Effector memory CD8-positive, alpha-beta T cell (primary cell): ENCODE measurements at places on chromosomes 7 and 10.

GRCh38 chr10:23777153-23777552 lies 338.3 kb downstream of the OTUD1 start:
- DNase-seq, result no peak

DNA sequence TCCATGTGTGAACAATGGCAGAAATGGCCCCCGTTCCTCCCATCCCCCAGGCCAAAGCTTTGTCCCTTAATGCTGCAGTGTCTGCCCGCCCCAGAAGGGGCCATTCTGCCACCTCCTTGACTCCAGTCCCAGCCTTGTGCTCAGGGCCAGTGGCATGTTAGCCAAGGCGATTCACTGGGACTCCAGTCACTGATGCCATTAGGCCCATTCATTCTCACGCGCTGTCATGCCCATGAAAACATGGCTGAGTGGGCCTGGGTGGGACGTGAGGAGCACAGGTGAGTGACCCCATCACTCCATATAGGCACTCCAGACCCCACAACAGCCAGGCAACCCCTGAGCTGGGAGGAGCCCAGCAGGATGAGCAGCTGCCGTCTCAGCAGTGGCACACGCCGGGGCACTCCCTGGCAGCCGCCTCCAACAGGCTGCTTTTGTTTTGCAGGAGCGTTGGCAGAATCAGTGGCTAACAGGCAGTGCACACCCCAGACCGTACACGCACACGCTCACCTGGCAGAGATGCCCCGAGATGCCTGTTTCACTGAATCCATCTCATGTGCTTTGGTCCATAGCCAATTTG lies 79.5 kb downstream of the TCERG1L start:
- DNase-seq, result no peak

DNA sequence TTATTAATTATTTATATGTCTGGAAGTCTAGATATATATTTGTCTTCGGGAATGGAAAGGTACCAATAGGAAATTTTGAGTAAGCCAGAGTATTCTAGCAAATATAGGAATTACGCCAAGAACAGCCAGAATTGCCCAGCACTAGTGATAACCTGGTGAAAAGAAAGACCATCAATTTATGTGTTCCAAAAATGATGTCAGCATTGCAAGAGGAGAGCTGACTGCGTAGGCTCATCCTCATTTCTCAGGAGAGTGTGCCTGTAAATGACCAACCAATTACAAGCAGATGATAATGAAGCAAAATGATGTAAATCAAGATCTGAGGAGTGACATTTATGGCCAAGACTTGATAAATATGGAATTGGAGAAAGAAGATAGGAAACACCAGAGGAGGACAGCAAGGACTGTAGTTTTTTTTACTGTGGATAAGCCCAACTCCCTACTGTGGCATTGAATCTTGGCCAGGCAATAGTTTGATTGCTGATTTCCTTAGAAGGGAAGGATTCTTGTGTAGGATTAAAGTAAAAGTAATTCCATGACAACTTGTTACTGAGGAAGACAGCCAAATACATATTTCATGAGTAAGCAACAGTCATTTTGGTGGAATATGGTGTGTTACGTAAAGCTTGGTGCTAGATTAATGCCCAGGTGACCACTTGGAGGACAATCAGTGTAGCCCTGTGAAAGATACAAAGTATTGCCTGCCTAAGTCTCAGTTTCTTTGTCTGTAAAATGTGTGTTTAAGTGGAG lies 590.8 kb downstream of the AUTS2 start:
- DNase-seq, result no peak

DNA sequence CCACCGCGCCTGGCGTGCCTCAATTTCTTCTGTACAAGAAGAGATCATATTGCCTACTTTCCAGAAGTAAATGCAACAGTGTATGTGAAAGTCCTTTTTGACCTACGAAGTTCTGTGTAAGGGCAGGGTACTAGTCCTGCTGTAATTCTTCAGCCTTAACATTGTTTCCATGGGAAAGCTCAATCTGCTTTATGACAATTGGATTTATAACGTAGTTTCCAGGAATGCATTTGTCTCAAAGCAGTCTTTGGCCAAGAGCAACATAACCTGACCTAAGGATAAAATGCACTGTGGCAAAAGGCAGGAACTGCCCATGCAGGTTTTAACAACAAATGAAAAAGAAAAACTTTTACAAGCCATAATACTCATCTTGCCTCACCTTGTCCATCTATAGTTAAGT lies 108.1 kb upstream of the PODXL start:
- DNase-seq, result no peak

GRCh38 chr7:149868623-149869290 lies 5.0 kb upstream of the ATP6V0E2 start:
- DNase-seq, result no peak

DNA sequence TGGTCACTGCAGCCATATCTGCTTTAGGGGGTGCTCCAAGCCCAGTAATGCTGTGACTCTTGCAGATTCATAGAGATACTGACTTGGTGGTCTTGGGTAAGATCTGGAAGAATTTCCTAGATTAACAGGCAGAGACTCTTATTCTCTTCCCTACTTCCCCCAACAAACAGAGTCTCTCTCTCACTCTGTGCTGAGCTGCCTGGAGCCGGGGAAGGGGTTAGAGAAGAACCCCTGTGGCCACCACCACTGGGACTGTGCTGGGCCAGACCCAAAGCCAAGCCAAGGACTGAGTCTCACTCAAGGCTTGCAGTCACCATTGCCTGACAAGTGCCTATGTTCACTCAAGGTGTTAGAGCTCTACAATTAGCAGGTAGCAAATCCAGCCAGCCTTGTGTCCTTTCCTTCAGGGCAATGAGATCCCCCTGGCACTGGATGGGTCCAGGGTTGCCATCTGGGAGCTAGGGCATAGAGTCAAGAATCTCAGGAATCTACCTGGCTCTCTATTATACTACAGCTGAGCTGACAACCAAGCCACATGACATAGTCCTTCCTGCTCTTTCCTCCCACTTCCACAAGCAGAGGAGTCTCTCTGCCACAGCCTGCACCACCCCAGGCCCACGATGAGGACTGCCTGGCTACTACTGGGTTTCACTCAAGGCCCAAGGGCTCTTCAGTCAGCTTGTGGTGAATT lies 41.4 kb upstream of the TECTB start:
- no peak for DNase-seq

DNA sequence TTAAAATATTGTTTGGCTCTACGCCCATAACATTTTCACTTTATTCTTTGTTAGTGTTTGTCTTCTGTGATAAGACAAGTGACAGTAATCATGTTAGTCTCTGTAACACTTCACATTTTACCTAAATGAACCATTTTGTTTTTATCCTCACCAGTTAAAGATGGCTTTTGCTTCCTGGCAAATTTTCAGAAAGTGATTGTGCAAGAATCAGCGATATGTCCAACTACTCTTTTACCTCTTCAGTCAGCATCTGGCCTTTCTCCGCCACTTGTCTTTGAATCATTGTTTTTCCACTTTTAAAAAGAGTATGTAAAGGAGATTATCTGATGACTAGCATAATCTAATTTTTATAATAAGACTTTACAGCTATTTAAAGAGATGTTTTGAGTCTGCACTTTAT lies 3.5 kb downstream of the DGKB start:
- DNase-seq, result no peak
